ENCODE measurements at places on chromosomes 16 and 17.
A peak's percentile ranks its signal among the peaks of the same experiment; 100 is the strongest.

DNA sequence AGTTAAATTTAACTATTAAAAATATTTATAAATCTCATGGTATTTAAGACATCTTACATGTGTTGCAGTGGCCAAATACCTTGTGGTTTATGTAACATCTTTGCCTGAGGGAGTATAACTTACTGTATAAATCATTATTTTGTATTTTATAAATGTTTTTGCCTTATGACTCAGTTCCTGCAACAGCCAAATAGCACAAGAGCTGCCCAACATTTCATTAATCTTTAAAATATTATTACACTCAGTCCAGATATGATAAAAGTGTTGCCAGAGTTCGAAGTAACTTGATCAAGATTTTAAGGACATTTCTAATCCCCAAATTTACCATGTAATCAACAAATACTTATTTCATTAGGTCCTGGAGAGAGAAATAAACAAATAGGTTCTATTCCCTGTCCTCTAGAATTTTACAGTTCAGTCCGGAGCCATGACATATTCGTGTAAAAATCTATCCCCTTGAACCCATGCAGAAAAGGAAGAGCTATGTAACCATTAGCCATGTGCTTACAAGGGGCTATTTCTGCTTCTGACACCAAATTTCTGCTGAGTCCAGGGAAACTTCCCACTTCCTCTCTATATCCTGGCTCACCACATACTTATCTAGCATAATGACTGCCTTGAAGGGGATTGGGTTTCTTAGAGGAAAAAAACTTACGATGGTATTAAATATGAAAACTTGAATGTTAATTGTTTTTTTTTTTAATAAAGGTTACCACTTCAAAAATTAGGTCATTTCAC lies 44.0 kb downstream of the IRX6 start:
- DNase-seq: no peak

DNA sequence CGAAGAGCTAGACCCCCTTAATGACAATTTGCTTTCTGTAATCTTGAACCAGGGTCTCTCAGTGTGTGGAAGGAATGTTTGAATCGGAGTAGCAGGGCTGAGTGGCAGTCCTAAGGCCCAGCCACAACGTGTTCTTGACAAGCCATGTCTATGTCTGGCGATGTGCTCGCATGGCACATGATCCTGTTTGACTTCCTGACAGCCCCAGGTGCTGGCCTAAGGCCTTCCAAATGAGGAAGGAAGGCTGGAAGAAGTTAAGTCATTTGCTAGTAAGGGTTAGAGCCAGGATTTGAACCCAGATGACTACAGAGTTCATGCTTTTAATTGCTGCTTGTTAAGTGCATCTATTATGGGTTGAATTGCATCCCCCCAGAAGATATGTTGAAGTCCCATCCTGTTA lies 486.7 kb downstream of the MAF start:
- no peak for DNase-seq

- no peak for DNase-seq
Measured at GRCh38 chr17:732067-732901, at the start of gene TLCD3A. TSS of gene TLCD3A (plus strand) at chr17:732596. CDS start at chr17:732648, 52 bp downstream.

- DNase-seq: no peak
Measured at GRCh38 chr17:42697108-42697811, 14.9 kb downstream of the CNTNAP1 start.

DNA sequence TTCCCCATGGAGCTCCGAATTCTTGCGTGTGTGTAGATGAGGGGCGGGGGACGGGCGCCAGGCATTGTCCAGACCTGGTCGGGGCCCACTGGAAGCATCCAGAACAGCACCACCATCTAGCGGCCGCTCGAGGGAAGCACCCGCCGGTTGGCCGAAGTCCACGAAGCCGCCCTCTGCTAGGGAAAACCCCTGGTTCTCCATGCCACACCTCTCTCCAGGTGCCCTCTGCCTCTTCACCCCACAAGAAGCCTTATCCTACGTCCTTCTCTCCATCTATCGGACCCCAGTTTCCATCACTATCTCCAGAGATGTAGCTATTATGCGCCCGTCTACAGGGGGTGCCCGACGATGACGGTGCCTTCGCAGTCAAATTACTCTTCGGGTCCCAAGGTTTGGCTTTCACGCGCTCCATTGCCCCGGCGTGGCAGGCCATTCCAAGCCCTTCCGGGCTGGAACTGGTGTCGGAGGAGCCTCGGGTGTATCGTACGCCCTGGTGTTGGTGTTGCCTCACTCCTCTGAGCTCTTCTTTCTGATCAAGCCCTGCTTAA lies 617 bp upstream of the SENP3 start:
- DNase-seq: peak; percentile 91
